ENCODE measurements at places on chromosomes 3 and 15. TPM values are rescaled to one million over a fixed set of nuclear protein-coding genes. Genes with fewer than 3 reads are reported as not detected.

DNA sequence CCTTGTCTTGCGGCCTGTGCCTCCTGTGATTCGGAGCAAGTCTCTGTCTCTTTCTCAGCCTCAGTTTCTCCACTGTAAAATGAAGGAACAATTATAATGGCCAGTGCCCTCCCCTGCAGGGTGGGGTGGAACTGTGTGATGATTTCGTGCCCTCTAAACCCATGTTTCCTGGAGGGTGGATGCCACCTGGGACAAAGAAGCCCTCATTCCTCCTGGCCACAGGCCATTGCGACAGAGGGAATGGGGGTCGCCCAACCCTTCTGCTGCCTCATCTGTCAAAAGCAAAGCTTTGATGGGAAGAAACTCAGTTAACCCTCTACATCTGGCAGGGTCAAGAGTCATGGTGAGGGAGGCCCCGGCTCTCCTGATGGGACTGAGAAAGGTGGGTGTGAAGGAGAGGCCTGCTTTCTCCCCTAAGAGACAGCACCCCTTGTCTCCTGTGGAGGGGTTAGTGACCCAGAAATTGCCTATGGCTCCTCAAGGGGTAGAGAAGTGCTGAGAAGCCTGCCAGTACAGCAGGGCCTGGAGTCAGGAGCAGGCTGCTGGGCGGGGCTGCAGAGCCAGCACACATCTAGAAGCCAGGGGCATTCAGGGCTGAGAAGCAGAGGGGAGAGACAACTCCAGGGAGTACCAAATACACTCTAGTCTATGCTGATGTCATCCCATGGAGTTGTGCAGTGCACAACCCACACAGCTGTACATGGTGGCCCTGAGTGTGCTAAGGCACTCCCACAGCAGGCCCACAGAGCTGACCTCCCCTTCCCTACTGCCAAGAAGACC is 61.0 kb downstream of the PLXNA1 start:
- no peak overlapping the region for H3K4me3 ChIP-seq
- H3K27me3 ChIP-seq, result peaks cover 6% of the 10 kb centered on the region
- H3K4me1 ChIP-seq, result no peaks in the 10 kb centered on the region

- H3K36me3 ChIP-seq, result peaks cover 40% of the 10 kb centered on the region
- DNase-seq, result no peak
- no peaks in the 10 kb centered on the region for H3K27me3 ChIP-seq
- no peak overlapping the region for H3K27ac ChIP-seq
Measured at GRCh38 chr15:90637693-90638092, 79.5 kb upstream of the BLM start.

DNA sequence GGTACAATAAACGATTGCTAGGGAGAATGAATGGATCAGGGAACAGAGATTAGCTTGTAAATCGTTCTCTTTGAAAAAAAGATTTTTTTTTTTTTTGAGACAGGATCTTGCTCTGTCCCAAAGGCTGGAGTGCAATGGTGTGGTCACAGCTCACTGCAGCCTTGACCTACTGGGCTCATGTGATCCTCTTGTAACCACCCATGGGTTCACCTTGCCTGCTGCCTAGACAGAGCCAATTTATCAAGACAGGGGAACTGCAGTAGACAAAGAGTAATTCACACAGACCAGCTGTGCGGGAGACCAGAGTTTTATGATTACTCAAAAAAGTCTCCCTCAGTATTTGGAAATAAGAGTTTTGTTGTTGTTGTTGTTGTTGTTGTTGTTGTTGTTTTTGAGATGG is 39.6 kb downstream of the METTL6 start:
- H3K27me3 ChIP-seq, result no peaks in the 10 kb centered on the region
- no peak overlapping the region for H3K4me3 ChIP-seq
- no peaks in the 10 kb centered on the region for H3K4me1 ChIP-seq

DNA sequence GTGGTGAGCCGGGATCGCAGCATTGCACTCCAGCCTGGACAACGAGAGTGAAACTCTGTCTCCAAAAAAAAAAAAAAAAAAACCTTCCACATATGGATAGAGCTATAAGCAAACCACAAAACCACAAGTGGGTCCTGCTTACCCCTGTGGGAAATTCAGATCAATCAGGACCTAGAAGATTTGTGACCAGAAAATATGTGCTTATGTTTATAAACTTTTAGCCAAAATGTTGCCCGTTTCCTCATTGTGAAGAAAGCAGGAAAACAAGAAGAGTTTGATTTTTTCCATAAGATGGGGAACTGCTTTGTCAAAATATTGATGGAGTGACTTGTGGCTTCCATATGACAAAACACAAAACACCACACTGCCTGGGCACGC is 3.4 kb upstream of the SLC25A38 start:
- no peaks in the 10 kb centered on the region for H3K27me3 ChIP-seq
- DNase-seq, result no peak
- peaks cover 20% of the 10 kb centered on the region for H3K4me1 ChIP-seq
- peaks cover 2% of the 10 kb centered on the region for H3K36me3 ChIP-seq
- H3K27ac ChIP-seq, result no peak overlapping the region

Gene C15orf61
- total RNA-seq, result 5.3 TPM

DNA sequence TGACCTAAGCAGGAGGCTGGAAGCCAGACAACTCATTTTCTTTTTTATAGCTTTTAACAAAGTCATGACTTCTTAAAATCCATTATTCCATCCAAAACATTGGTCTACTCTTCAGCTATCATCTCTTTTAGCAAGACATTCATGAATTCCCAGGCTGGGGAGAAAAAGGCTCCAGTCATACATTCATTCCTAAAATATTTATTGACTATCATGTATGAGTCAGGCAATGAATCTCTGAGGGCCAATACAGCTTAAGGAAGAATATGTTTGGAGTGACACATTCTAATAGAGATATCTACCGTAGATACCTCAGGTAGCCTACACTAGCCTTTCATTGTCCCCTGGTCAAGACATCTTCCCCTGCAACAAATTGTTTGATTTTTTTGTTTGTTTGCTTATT is 196.4 kb upstream of the NANOGP8 start:
- no peak for DNase-seq

GRCh38 chr3:43038010-43038409 is 58.9 kb downstream of the GASK1A start:
- H3K4me3 ChIP-seq, result no peak overlapping the region
- peaks cover 10% of the 10 kb centered on the region for H3K4me1 ChIP-seq
- DNase-seq, result no peak
- no peaks in the 10 kb centered on the region for H3K36me3 ChIP-seq
- no peak overlapping the region for H3K27ac ChIP-seq

DNA sequence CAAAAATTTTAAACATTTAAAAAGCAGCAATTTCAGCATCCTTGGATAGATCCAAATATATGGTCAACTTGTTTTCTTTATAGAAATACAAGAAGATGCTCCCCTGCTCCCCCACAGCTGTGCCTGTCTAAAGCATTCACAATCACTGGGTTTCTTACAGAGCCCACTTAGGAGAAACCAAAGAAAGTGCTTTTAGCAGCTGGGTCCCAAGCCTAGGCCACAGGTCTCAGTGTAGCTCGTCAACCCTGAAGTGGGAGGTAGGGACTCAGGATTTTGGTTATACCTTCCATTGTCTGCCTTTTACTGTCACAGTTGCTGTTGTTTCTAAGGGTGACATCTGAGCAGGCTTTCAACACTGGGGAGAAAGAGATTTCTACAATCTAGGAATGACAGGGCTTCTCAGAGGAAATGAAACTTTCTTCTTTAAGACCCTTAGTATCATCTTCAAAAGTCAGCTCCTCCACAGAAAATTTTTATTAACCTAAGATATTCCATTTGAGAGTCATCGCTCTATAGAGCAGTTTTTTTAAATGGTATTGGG is 199.3 kb upstream of the CMC1 start:
- H3K27ac ChIP-seq, result no peak overlapping the region
- no peak for DNase-seq
- no peak overlapping the region for H3K4me3 ChIP-seq
- peaks cover 14% of the 10 kb centered on the region for H3K27me3 ChIP-seq

- no peaks in the 10 kb centered on the region for H3K36me3 ChIP-seq
- H3K27me3 ChIP-seq, result peaks cover 14% of the 10 kb centered on the region
- H3K27ac ChIP-seq, result no peak overlapping the region
- DNase-seq, result no peak
Measured at GRCh38 chr3:140842984-140843649, 98.5 kb upstream of the SLC25A36 start.

DNA sequence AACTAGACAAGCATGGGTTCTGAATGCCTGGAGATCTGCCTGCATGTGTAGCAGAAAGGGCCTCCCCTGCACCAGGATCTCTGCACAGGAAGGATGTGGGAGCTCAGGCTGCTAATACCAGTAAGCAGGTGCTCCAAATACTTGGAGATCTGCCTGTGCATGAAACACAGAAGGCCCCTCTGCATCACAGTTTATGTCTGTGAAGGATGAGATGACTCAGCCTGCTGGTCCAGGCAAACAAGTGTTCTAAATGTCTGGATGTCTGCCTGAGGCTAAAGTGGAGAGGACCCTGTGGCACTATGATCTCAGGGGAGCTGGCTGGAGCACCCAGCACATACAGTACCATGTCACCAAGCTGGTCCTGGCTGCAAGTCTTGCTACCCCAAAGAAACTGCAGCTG is 678.8 kb downstream of the MCTP2 start:
- no peak overlapping the region for H3K4me3 ChIP-seq
- no peaks in the 10 kb centered on the region for H3K36me3 ChIP-seq
- DNase-seq, result no peak
- H3K27me3 ChIP-seq, result no peaks in the 10 kb centered on the region
- H3K4me1 ChIP-seq, result no peaks in the 10 kb centered on the region

DNA sequence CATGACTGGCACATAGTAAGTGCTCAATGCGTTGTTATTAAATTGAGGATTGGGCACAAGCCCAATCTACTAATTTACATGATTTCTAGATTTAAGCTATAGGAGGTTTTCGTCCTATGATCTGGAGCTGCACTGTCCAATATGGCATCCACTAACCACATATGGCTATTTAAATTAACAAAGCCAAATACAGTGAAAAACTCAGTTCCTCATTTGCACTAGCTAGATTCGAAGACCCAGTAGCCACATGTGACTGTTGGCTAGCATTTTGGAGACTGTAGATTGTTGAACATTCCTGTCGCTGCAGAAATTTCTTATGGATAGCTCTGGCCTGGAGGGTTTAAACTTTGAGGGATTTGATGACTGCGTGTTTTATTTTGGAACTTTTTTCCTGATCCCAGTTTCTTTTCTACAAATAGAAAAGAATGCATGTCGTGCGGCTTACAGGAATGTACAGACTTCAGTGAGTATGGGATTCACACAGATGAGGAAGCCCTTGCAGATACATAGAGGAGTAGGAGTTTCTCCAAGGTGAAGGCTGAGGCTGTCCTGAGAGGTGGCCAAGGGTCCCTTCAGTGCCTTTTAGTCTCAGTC is 82.8 kb downstream of the SLCO3A1 start:
- DNase-seq, result no peak
- peaks cover 2% of the 10 kb centered on the region for H3K36me3 ChIP-seq
- no peak overlapping the region for H3K27ac ChIP-seq
- peaks cover 25% of the 10 kb centered on the region for H3K4me1 ChIP-seq
- no peak overlapping the region for H3K4me3 ChIP-seq
- no peaks in the 10 kb centered on the region for H3K27me3 ChIP-seq

DNA sequence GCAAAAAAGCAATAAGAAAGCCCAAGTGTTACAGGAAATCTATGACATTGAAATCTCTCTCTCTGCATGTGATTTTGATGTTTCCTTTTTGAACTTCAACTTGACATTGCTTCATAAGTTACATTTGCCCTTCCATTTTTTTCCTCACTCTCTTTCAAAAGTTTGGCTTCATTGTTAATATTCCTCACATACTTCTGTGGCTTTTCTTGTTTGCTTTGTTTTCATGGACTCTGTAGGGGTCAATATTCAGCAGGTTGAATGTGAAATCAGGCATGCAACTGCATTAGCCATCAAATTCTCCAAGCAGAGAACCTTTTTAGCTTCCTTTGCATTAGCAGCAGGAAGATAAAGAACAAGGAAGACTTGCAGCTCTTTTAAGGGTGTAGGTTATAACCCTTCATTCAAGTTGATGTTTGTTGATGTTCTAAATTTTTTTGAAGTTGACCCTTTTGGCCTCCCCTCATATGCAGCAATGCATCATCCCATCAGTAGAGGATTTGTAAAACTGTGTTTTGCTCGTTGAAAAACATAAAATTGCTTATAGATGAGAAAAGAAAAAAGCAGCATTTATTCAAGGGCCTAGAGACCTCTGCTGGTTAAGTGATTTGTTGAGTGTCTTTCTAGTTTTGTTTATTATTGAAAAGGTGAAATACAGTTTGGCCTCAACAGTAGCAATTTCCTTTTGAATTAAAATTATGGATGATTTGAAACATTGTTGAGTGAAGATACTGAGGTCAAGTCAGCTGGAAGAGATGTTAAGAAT is 211.4 kb downstream of the IL5RA start:
- no peaks in the 10 kb centered on the region for H3K36me3 ChIP-seq
- H3K4me1 ChIP-seq, result no peaks in the 10 kb centered on the region
- DNase-seq, result no peak
- H3K4me3 ChIP-seq, result no peak overlapping the region

GRCh38 chr3:46926447-46926846 is 48.9 kb downstream of the PTH1R start:
- no peak for DNase-seq
- peak overlapping the region; percentile 38 for H3K27ac ChIP-seq
- peaks cover 38% of the 10 kb centered on the region for H3K4me1 ChIP-seq
- H3K36me3 ChIP-seq, result peaks cover 15% of the 10 kb centered on the region

- no peaks in the 10 kb centered on the region for H3K36me3 ChIP-seq
- no peak overlapping the region for H3K27ac ChIP-seq
- no peaks in the 10 kb centered on the region for H3K27me3 ChIP-seq
- no peak for DNase-seq
- H3K4me1 ChIP-seq, result no peaks in the 10 kb centered on the region
Measured at GRCh38 chr3:102761766-102762165, 327.0 kb downstream of the ZPLD1 start.

Gene KCNH8
- total RNA-seq, result not detected

Gene ALDH1A3
- not detected for total RNA-seq

Gene CHST13
- total RNA-seq, result not detected

Gene CILP
- total RNA-seq, result 0.05 TPM

DNA sequence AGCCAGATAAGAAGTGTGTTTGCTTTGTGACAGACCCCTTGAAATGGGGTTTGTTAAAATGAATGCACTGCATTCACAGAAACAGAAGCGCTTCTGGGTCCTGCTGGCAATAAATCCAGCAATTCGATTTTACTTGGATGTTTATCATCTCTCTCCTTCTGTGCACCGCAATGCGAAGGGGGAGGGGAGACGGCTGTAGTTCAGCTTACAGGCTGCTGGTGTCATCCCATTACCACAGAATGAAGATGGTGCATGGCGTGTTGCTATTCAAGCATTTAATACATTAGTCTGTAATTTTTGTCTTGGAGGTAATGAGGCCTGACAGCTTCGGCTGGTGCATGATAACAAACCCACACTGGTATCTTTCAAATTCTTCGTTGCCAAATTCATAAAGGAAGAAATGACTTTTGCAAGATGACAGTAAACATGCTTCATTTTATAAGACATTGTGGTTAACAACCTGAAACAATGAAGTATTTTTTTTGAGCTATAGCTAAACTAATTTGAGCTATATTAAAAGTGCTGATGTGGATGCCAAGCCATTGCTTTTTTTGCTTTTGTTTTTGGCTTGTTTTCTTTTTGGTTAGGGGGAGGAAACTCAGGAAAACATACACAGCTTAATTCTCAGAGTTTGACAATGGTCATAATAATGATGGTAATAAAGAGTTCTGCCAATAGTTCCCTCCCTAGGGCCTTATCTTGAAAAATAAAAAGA is 418.3 kb downstream of the OTOL1 start:
- H3K4me3 ChIP-seq, result no peak overlapping the region
- H3K36me3 ChIP-seq, result no peaks in the 10 kb centered on the region
- no peak overlapping the region for H3K27ac ChIP-seq
- H3K4me1 ChIP-seq, result no peaks in the 10 kb centered on the region
- no peak for DNase-seq

- no peaks in the 10 kb centered on the region for H3K27me3 ChIP-seq
Measured at GRCh38 chr15:97708252-97708651, 252.3 kb upstream of the ARRDC4 start.

Data from activated T-cell treated with anti-CD3 and anti-CD28 coated beads, Interleukin-2, amount 50 U/mL, for 72 hours (primary cell).